Activated naive CD4-positive, alpha-beta T cell treated with anti-CD3 and anti-CD28 coated beads, Interleukin-2, amount 10 ng/mL, durations not matched to agents 5 hours and 36 hours (primary cell): ENCODE measurements at places on chromosomes 2 and 18. TPM values are rescaled to one million over a fixed set of nuclear protein-coding genes. Genes with fewer than 3 reads are reported as not detected.

SLC8A1 gene
- total RNA-seq = 0.34 TPM

SCN9A gene
- total RNA-seq = 0.26 TPM

ITGB6 gene
- total RNA-seq = not detected

MRO gene
- total RNA-seq = not detected
